Aortic smooth muscle cell (primary cell): ENCODE measurements at places on chromosomes 6 and 20. TPM values are rescaled to one million over a fixed set of nuclear protein-coding genes. Genes with fewer than 3 reads are reported as not detected.

ME1 gene
- total RNA-seq = 8.3 and 20.3 TPM in 2 replicates

PRKN gene
- 3.2 and 4.2 TPM in 2 replicates for total RNA-seq

CD109 gene
- 10.4 and 25.8 TPM in 2 replicates for total RNA-seq

ZFP64 gene
- total RNA-seq = 5.5 and 9.3 TPM in 2 replicates

PRL gene
- total RNA-seq = not detected in 2 replicates

TMC2 gene
- total RNA-seq = not detected in 2 replicates

RWDD2A gene
- total RNA-seq = 5.0 and 5.7 TPM in 2 replicates

HRH3 gene
- total RNA-seq = not detected in 2 replicates

VSX1 gene
- not detected in 2 replicates for total RNA-seq

OR12D3 gene
- total RNA-seq = not detected in 2 replicates

TP53TG5 gene
- 0.19 TPM in 1 of 2 replicates, not detected in the other for total RNA-seq

ARMH2 gene
- not detected in 2 replicates for total RNA-seq

ABHD16B gene
- not detected in 2 replicates for total RNA-seq

SSTR4 gene
- total RNA-seq = 0.13 TPM in 1 of 2 replicates, not detected in the other

PM20D2 gene
- total RNA-seq = 4.5 and 4.6 TPM in 2 replicates

EDEM2 gene
- total RNA-seq = 98.4 and 101 TPM in 2 replicates

C20orf144 gene
- total RNA-seq = 0.12 and 0.13 TPM in 2 replicates

NPEPL1 gene
- 21.0 and 21.8 TPM in 2 replicates for total RNA-seq

HLA-F gene
- 40.4 and 41.5 TPM in 2 replicates for total RNA-seq

C6orf141 gene
- total RNA-seq = 0.25 and 0.53 TPM in 2 replicates

FAM229B gene
- 35.8 and 45.7 TPM in 2 replicates for total RNA-seq

LGSN gene
- 0.12 TPM in 1 of 2 replicates, not detected in the other for total RNA-seq

SHLD1 gene
- 2.5 and 3.2 TPM in 2 replicates for total RNA-seq

PHACTR3 gene
- total RNA-seq = not detected in 2 replicates

LMBRD1 gene
- total RNA-seq = 24.8 and 35.8 TPM in 2 replicates

RPS18 gene
- 4,494 and 5,354 TPM in 2 replicates for total RNA-seq

MEI4 gene
- total RNA-seq = not detected in 2 replicates

RNF39 gene
- not detected in 2 replicates for total RNA-seq

NRSN2 gene
- total RNA-seq = 13.3 and 15.9 TPM in 2 replicates

BRD2 gene
- total RNA-seq = 71.5 and 87.9 TPM in 2 replicates

PBOV1 gene
- not detected in 2 replicates for total RNA-seq

BACH2 gene
- under 0.01 and 0.19 TPM in 2 replicates for total RNA-seq

NFS1 gene
- total RNA-seq = 20.3 and 29.0 TPM in 2 replicates

ZNF512B gene
- total RNA-seq = 7.0 and 7.2 TPM in 2 replicates

ZC3H12D gene
- total RNA-seq = under 0.01 and 0.06 TPM in 2 replicates

ENPP5 gene
- 0.87 and 4.5 TPM in 2 replicates for total RNA-seq

C6orf163 gene
- 1.5 and 2.1 TPM in 2 replicates for total RNA-seq

HCK gene
- total RNA-seq = not detected in 2 replicates

BPIFB2 gene
- total RNA-seq = not detected in 2 replicates

PTCHD4 gene
- total RNA-seq = 0.62 and 1.2 TPM in 2 replicates

ZSCAN31 gene
- 4.2 and 8.0 TPM in 2 replicates for total RNA-seq

EMILIN3 gene
- total RNA-seq = not detected in 2 replicates

OR12D1 gene
- not detected in 2 replicates for total RNA-seq
